HFFc6 (cell line): ENCODE measurements at places on chromosomes 1 and 21. TPM values are rescaled to one million over a fixed set of nuclear protein-coding genes. Genes with fewer than 3 reads are reported as not detected.

The G0S2 gene
- total RNA-seq, result 1.6 to 2.8 TPM (median 2.1 TPM) in 3 replicates

The SPRR3 gene
- not detected in 3 replicates for total RNA-seq

The CASQ1 gene
- 0.19 to 0.30 TPM in 2 of 3 replicates, not detected in the other for total RNA-seq

DNA sequence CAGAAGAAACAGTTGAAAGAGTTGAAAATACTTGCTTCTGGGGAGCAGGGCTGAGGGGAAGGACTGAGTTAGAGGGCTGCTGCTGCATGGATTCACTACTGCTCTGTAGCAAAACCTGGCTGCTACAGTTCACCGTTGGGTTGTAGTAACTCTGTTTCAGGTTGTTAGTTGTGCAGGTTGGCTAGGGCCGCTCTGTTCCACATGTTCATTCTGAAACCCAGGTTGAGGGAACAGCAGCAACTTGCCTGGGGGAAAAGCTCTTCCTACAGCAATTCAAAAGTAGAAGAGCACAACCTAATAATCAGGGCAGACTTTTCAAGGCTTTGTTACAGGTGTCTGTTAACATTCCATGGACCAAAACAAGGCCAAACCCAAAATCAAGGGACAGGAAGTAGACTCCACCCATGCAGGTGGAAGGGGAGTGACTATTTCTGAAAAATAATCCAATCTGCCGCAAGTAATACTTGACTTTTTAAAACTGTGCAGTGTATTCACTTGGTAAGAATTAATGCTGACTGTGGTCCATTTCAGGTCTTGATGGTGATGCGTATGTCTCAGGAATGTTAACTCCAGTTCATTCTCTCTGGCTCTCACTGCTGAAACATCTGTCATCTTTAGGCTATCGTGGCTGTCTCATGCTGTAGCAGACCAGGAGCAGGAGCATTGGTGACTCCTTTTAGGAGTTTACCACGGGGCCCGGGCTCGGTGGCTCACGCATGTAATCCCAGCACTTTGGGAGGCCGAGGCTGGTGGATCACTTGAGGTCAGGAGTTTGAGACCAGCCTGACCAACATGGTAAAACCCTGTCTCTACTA, 5.1 kb upstream of the PARK7 start:
- H3K36me3 ChIP-seq, result no peaks in the 10 kb centered on the region
- peaks cover 1% of the 10 kb centered on the region; the same call in 1 of the 2 replicates for H3K27me3 ChIP-seq
- peaks cover 25% of the 10 kb centered on the region for H3K4me1 ChIP-seq
- H3K27ac ChIP-seq, result no peak overlapping the region

- peaks cover 30% of the 10 kb centered on the region for H3K27me3 ChIP-seq
- H3K4me3 ChIP-seq, result no peak overlapping the region
- DNase-seq, result no peak
- H3K4me1 ChIP-seq, result no peaks in the 10 kb centered on the region
These were observed 26.2 kb downstream of the STUM start for GRCh38 chr1:226574591-226575435.

DNA sequence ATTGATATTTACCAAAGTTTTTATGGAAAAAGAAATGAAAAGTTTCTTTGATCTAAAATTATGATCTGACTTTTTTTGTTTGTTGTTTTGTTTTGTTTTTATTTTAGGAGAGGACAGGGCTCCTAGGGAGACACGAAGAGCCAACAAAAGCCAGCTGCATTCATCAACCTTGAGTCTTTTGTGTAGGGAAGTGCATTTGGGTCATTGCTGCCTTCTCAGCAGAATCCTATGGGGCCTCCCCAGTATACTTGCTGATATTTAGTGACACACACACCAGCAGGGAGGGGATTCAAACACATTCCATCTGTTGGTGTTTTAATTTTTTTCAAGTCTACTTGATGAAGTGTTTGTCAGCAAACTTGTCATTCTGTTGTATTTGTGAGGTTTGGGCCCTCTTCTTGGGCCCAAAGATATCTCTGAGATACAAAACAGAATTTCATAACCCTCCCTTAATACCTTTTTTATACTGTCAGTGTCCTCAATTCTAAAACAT, 203.5 kb downstream of the NTNG1 start:
- no peak overlapping the region for H3K27ac ChIP-seq

GRCh38 chr1:180937624-180938225, 25.0 kb downstream of the KIAA1614 start:
- peaks cover 6% of the 10 kb centered on the region; the same call in 1 of the 2 replicates for H3K4me1 ChIP-seq
- peaks cover 4% of the 10 kb centered on the region; the same call in 1 of the 2 replicates for H3K36me3 ChIP-seq
- H3K4me3 ChIP-seq, result no peak overlapping the region
- no peaks in the 10 kb centered on the region; the same call in 1 of the 2 replicates for H3K27me3 ChIP-seq

DNA sequence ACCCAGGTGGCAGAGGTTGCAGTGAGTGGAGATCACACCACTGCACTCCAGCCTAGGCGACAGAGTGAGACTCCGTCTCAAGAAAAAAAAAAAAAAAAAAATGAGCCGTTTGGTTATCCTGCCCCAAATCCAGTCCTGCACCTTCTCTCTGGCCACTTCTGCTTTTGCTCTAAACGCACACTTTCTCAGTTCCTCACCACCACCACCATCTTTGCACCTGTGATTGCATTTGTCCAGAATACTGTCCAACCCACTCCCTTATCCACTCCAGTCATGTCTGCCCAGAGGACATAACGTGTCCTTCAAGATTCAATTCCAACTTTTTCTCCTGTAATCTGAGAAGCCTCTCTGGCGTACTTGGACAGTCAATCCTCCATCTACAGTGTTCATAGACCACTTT, 2.2 kb upstream of the NEK2 start:
- no peak overlapping the region for H3K4me3 ChIP-seq
- peaks cover 2% of the 10 kb centered on the region; the same call in 1 of the 2 replicates for H3K27me3 ChIP-seq
- H3K36me3 ChIP-seq, result no peaks in the 10 kb centered on the region; the same call in 1 of the 2 replicates
- H3K27ac ChIP-seq, result no peak overlapping the region
- peaks cover 44% of the 10 kb centered on the region for H3K4me1 ChIP-seq
- DNase-seq, result no peak
